ENCODE measurements at places on chromosomes 1 and 21. TPM values are rescaled to one million over a fixed set of nuclear protein-coding genes. Genes with fewer than 3 reads are reported as not detected.

The GJA5 gene
- 1.2 TPM for total RNA-seq

The ICOSLG gene
- total RNA-seq, result 0.07 TPM

The SERTAD4 gene
- total RNA-seq, result 1.5 TPM

The OR2AJ1 gene
- total RNA-seq, result not detected

The SLC6A9 gene
- total RNA-seq, result 20.9 TPM

The DDX20 gene
- 26.7 TPM for total RNA-seq

The FCN3 gene
- total RNA-seq, result not detected

The VWA5B1 gene
- total RNA-seq, result 0.30 TPM

The MAB21L3 gene
- total RNA-seq, result not detected

The OR2G6 gene
- not detected for total RNA-seq

The VCAM1 gene
- 8.7 TPM for total RNA-seq

The HSF2BP gene
- total RNA-seq, result 2.5 TPM

The SMCP gene
- total RNA-seq, result not detected

The FCRL6 gene
- total RNA-seq, result not detected

The F5 gene
- not detected for total RNA-seq

The NFASC gene
- 12.9 TPM for total RNA-seq

The NBPF26 gene
- total RNA-seq, result 21.9 TPM

DNA sequence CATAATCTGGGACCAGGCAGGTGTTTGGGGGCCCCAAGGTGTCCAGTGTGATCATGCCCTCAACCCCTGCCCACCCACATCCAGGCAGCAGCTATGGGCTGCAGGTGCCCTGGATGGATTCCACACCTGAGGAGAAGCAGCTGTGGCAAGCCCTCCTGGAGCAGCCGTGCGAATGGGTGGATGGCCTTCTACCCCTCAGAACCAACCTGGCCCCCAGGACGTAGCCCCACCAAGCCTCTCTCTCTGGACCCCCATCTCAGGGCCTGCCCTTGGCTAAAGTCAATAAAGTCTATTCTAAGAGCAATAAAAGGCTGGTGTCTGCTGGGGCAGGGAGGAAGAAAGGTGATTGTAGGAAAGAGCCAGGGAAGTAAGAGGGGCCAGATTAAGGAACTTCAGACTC is 11.8 kb downstream of the SYTL1 start:
- H3K27me3 ChIP-seq, result peaks cover 41% of the 10 kb centered on the region
- H3K4me3 ChIP-seq, result no peak overlapping the region
- no peak overlapping the region for H3K27ac ChIP-seq

DNA sequence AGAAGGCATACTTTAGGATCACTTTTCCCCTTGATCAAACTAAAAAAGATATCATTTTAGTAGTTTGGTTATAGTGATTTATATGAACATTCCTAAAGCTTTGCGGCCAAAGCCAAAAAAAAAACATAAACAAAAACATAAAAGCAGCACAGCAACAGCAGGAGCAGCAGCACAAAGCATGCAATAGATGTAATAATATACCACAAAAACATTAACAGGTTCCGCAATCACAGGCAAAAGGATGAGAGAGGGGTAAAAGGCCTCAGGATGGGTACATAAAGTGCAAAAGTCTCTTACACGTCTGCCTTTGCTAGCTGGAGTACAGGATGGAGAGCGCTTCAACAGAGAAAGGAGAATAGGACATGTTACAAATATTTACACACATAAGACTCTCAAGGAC is 119.0 kb downstream of the COQ8A start:
- H3K4me3 ChIP-seq, result no peak overlapping the region
- H3K4me1 ChIP-seq, result no peaks in the 10 kb centered on the region
- H3K36me3 ChIP-seq, result peaks cover 15% of the 10 kb centered on the region
- H3K27ac ChIP-seq, result no peak overlapping the region
- DNase-seq, result no peak

- peaks cover 21% of the 10 kb centered on the region for H3K36me3 ChIP-seq
- H3K27me3 ChIP-seq, result no peaks in the 10 kb centered on the region
- H3K27ac ChIP-seq, result no peak overlapping the region
- DNase-seq, result no peak
- no peaks in the 10 kb centered on the region for H3K4me1 ChIP-seq
- H3K4me3 ChIP-seq, result no peak overlapping the region
Measured at GRCh38 chr1:119910618-119911017, 14.3 kb upstream of the ADAM30 start.

DNA sequence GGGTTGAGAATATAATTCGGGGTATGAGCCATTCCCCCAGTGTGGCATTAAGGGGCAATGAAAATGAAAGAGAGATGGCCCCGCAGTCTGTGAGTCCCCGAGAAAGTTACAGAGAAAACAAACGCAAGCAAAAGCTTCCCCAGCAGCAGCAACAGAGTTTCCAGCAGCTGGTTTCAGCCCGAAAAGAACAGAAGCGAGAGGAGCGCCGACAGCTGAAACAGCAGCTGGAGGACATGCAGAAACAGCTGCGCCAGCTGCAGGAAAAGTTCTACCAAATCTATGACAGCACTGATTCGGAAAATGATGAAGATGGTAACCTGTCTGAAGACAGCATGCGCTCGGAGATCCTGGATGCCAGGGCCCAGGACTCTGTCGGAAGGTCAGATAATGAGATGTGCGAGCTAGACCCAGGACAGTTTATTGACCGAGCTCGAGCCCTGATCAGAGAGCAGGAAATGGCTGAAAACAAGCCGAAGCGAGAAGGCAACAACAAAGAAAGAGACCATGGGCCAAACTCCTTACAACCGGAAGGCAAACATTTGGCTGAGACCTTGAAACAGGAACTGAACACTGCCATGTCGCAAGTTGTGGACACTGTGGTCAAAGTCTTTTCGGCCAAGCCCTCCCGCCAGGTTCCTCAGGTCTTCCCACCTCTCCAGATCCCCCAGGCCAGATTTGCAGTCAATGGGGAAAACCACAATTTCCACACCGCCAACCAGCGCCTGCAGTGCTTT is 9.4 kb downstream of the PROX1 start:
- peaks cover 23% of the 10 kb centered on the region for H3K36me3 ChIP-seq
- no peak for DNase-seq
- no peak overlapping the region for H3K4me3 ChIP-seq
- peaks cover 10% of the 10 kb centered on the region for H3K27me3 ChIP-seq
- H3K4me1 ChIP-seq, result peaks cover 27% of the 10 kb centered on the region
- H3K27ac ChIP-seq, result no peak overlapping the region

- peaks cover 38% of the 10 kb centered on the region for H3K4me1 ChIP-seq
- H3K27me3 ChIP-seq, result peaks cover 10% of the 10 kb centered on the region
- H3K36me3 ChIP-seq, result peaks cover 22% of the 10 kb centered on the region
- H3K4me3 ChIP-seq, result peak overlapping the region; percentile 36
Measured at GRCh38 chr1:244839656-244840055, 4.2 kb downstream of the COX20 start.

GRCh38 chr1:59332983-59333382 is 36.1 kb downstream of the FGGY start:
- peaks cover 6% of the 10 kb centered on the region for H3K36me3 ChIP-seq
- H3K27ac ChIP-seq, result no peak overlapping the region
- no peak for DNase-seq
- no peaks in the 10 kb centered on the region for H3K27me3 ChIP-seq
- H3K4me3 ChIP-seq, result no peak overlapping the region

DNA sequence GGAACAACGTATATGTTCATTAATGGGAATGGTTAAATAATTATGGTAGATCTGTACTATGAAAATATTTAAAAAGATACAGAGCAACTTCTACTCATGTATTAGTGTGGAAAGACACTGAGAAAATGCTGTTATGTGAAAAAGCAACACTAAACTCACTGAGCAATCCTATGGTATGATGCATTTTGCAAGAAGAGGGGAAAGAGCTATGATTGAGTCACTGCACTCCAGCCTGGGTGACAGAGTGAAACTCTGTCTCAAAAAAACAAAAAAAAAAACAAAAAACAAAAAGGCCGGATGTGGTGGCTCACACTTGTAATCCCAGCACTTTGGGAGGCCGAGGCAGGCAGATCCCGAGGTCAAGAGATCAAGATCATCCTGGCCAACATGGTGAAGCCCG is 44.4 kb downstream of the ATP5PO start:
- no peak overlapping the region for H3K4me3 ChIP-seq
- H3K4me1 ChIP-seq, result no peaks in the 10 kb centered on the region
- no peaks in the 10 kb centered on the region for H3K27me3 ChIP-seq
- DNase-seq, result no peak
- H3K36me3 ChIP-seq, result peaks cover 5% of the 10 kb centered on the region

- H3K27ac ChIP-seq, result no peak overlapping the region
- no peak for DNase-seq
- no peak overlapping the region for H3K4me3 ChIP-seq
- H3K4me1 ChIP-seq, result peaks cover 6% of the 10 kb centered on the region
- no peaks in the 10 kb centered on the region for H3K36me3 ChIP-seq
Measured at GRCh38 chr1:169945181-169945580, 51.5 kb upstream of the SCYL3 start.

- no peak overlapping the region for H3K4me3 ChIP-seq
- no peaks in the 10 kb centered on the region for H3K36me3 ChIP-seq
- peaks cover 5% of the 10 kb centered on the region for H3K27me3 ChIP-seq
- H3K27ac ChIP-seq, result no peak overlapping the region
- H3K4me1 ChIP-seq, result no peaks in the 10 kb centered on the region
- DNase-seq, result no peak
Measured at GRCh38 chr1:34590211-34590623, 164.6 kb upstream of the GJB5 start.

- H3K36me3 ChIP-seq, result no peaks in the 10 kb centered on the region
- H3K27ac ChIP-seq, result no peak overlapping the region
Measured at GRCh38 chr1:173187671-173188237, 19.4 kb downstream of the TNFSF4 start.

DNA sequence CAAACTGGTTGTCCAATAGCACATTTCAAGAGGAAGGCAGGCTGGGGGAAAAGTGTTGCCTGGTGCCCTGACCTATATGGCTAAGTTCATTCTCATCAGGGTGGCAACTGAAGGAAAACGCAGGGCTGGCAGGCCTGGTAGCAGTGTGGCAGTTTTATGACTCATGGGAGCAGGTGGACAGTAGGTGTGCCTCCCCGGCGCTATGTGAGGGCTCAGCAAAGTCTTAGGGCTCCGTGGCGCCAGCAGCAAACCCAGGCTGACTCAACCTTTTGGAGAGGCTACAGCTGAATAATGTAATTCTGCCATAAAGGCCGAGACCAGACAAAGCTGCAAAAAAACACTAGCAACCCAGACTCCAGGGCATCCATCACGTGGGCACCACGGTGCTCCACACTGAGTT is 23.6 kb downstream of the GADD45A start:
- H3K36me3 ChIP-seq, result no peaks in the 10 kb centered on the region
- no peak overlapping the region for H3K27ac ChIP-seq
- H3K27me3 ChIP-seq, result no peaks in the 10 kb centered on the region

DNA sequence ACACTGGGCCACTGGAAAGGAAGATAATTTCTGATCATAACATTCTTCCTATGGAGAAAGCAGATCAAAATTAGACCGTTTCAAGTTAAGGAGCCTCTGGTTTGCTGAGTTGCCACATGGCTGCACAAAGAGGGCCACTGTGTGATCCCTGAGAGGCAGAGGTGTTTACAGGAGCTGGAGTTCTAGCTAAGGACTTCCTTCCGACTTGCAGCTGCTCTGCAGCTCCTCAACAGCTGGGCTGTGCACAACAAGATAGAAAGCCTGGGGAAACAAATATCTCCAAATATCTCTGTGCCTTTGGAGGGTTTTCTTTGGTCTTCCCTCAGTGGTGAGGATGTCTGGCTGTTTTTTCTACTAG is 26.8 kb downstream of the GADD45A start:
- no peaks in the 10 kb centered on the region for H3K36me3 ChIP-seq
- H3K27me3 ChIP-seq, result no peaks in the 10 kb centered on the region
- no peak overlapping the region for H3K27ac ChIP-seq
- H3K4me1 ChIP-seq, result peaks cover 21% of the 10 kb centered on the region
- DNase-seq, result no peak

GRCh38 chr21:33196941-33197374 is 32.8 kb upstream of the IFNAR2 start:
- peak; percentile 73 for DNase-seq
- no peak overlapping the region for H3K27ac ChIP-seq
- no peaks in the 10 kb centered on the region for H3K4me1 ChIP-seq
- no peak overlapping the region for H3K4me3 ChIP-seq
- no peaks in the 10 kb centered on the region for H3K36me3 ChIP-seq

GRCh38 chr1:22662318-22662717 is 9.3 kb downstream of the C1QB start:
- no peak for DNase-seq
- no peak overlapping the region for H3K27ac ChIP-seq
- no peaks in the 10 kb centered on the region for H3K36me3 ChIP-seq
- H3K4me3 ChIP-seq, result no peak overlapping the region

- H3K27ac ChIP-seq, result peak overlapping the region; percentile 58
- H3K4me1 ChIP-seq, result peaks cover 35% of the 10 kb centered on the region
- no peak overlapping the region for H3K4me3 ChIP-seq
- no peaks in the 10 kb centered on the region for H3K36me3 ChIP-seq
- no peaks in the 10 kb centered on the region for H3K27me3 ChIP-seq
Measured at GRCh38 chr1:56921479-56921878, 44.3 kb downstream of the C8B start.

GRCh38 chr1:208351838-208352237 is 107.7 kb upstream of the PLXNA2 start:
- no peaks in the 10 kb centered on the region for H3K36me3 ChIP-seq
- no peaks in the 10 kb centered on the region for H3K27me3 ChIP-seq
- H3K4me3 ChIP-seq, result no peak overlapping the region
- no peak overlapping the region for H3K27ac ChIP-seq

- peaks cover 8% of the 10 kb centered on the region for H3K4me1 ChIP-seq
- DNase-seq, result no peak
- no peaks in the 10 kb centered on the region for H3K36me3 ChIP-seq
- H3K27me3 ChIP-seq, result no peaks in the 10 kb centered on the region
- H3K27ac ChIP-seq, result no peak overlapping the region
Measured at GRCh38 chr1:229124116-229124515, 146.8 kb upstream of the RAB4A start.

- no peak overlapping the region for H3K4me3 ChIP-seq
- H3K27ac ChIP-seq, result no peak overlapping the region
- DNase-seq, result no peak
- no peaks in the 10 kb centered on the region for H3K36me3 ChIP-seq
- peaks cover 20% of the 10 kb centered on the region for H3K4me1 ChIP-seq
Measured at GRCh38 chr1:18730321-18730720, 99.7 kb downstream of the PAX7 start.

- H3K27ac ChIP-seq, result no peak overlapping the region
- no peaks in the 10 kb centered on the region for H3K27me3 ChIP-seq
- no peak overlapping the region for H3K4me3 ChIP-seq
- no peaks in the 10 kb centered on the region for H3K36me3 ChIP-seq
- peaks cover 32% of the 10 kb centered on the region for H3K4me1 ChIP-seq
- DNase-seq, result no peak
Measured at GRCh38 chr21:17444828-17445227, 68.0 kb upstream of the CXADR start.

GRCh38 chr1:184859381-184860105 is 104.9 kb upstream of the EDEM3 start:
- peaks cover 15% of the 10 kb centered on the region for H3K27me3 ChIP-seq
- no peaks in the 10 kb centered on the region for H3K36me3 ChIP-seq
- no peaks in the 10 kb centered on the region for H3K4me1 ChIP-seq
- H3K27ac ChIP-seq, result no peak overlapping the region
- no peak for DNase-seq

- peaks cover 9% of the 10 kb centered on the region for H3K27me3 ChIP-seq
- no peaks in the 10 kb centered on the region for H3K4me1 ChIP-seq
- H3K4me3 ChIP-seq, result no peak overlapping the region
- no peak overlapping the region for H3K27ac ChIP-seq
- no peaks in the 10 kb centered on the region for H3K36me3 ChIP-seq
- DNase-seq, result no peak
Measured at GRCh38 chr1:157852476-157852875, 10.9 kb upstream of the CD5L start.

Data from neural crest cell (in vitro differentiated cells).